Activated T-helper 1 cell treated with anti-CD3 and anti-CD28 coated beads, Interleukin-2, amount 50 U/mL, for 16 hours (primary cell): ENCODE measurements at places on chromosomes 12 and 14.

DNA sequence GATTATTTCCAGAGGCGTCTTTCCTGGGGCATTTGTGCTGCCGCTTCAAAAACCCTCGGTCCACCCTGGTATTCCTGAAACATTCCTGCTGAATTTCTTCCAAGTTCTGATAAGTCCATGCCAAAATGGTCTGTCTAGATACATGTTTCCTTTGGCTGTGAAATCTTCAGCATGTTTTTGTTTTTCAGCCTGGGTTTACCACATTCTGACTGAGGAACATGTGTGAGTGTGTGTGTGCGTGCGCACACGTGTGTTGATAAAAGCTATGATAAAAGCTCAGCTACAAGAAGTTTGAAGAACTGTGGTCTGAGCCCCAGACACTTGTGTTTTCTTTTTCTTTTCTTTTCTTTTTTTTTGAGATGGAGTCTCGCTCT is 22.4 kb downstream of the ANKRD9 start:
- DNase-seq = no peak

GRCh38 chr12:4064008-4064407 is 190.8 kb upstream of the PARP11 start:
- no peak for DNase-seq

GRCh38 chr14:99361596-99362215 is 89.7 kb upstream of the BCL11B start:
- no peak for DNase-seq

- no peak for DNase-seq
Observed at GRCh38 chr12:15044471-15044870, 71.6 kb downstream of the PDE6H start.

- no peak for DNase-seq
Observed at GRCh38 chr12:50551866-50552265, 47.1 kb downstream of the DIP2B start.

- no peak for DNase-seq
Observed at GRCh38 chr12:852864-853263, 96.6 kb downstream of the RAD52 start.
